ENCODE measurements at places on chromosomes 13 and 19. TPM values are rescaled to one million over a fixed set of nuclear protein-coding genes. Genes with fewer than 3 reads are reported as not detected.

The ADM5 gene
- under 0.01 TPM for total RNA-seq

DNA sequence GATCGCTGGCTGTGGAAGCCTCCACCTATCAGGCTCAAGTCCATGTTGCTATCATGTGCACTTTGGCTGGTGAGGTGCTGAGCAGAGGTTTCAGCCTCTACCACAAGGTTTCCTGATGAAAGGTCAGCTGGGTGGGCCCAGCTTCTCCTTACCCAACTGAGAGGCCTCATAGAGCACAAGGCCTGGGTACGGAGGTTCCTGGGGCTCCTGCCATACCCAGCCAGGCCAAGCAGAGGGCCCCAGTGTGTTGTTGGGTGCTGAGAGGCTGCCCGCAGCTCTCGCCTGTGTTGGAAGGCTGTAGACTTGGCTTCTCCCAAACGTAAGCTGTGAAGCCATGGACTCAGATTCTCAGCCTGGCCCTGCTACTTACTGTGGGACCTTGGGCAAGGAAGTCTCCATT lies 28.2 kb downstream of the ACTN4 start:
- no peak for DNase-seq

The ACER1 gene
- not detected for total RNA-seq

The NALCN gene
- total RNA-seq, result 1.7 TPM

DNA sequence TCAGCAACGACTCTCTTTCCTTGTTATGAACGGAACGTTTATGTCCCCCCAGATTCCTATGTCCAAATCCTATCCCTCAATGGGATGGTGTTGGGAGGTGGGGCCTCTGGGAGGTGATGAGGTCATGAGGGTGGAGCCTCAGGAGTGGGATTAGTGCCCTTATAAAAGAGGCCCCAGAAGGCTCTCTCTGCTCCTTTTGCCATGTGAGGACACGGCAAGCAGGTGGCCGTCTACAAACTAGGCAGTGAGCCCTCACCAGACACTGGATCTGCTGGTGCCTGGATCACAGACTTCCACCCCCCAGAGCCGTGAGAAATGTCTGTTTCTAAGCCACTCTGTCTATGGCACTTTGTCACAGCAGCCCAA lies 53.2 kb downstream of the EPS15L1 start:
- DNase-seq, result no peak

DNA sequence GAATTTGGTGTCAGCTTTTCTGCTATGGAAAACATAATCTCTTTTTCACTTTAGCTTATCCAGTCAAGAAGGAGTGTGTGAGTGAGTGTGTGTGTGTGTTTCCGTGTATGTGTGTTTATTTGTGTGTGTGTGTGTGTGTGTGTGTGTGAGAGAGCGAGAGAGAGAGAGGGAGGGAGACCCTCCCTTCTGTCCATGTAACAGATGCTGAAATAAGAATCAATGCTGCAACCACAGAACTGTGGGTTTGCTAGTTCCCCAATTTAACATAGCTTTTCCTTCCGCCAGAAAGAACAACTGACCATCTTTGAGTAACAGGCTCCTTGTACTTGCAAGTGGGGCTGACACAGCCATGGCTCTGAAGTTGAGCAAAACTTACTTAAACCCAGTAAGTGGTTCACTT lies 5.2 kb downstream of the LCP1 start:
- DNase-seq, result no peak

GRCh38 chr13:37209621-37210580 lies 104.4 kb upstream of the CSNK1A1L start:
- DNase-seq, result no peak

GRCh38 chr13:29920025-29920643 lies 69.7 kb upstream of the UBL3 start:
- DNase-seq, result no peak

- no peak for DNase-seq
Observed at GRCh38 chr13:113732176-113732960, 26.7 kb upstream of the TMEM255B start.

DNA sequence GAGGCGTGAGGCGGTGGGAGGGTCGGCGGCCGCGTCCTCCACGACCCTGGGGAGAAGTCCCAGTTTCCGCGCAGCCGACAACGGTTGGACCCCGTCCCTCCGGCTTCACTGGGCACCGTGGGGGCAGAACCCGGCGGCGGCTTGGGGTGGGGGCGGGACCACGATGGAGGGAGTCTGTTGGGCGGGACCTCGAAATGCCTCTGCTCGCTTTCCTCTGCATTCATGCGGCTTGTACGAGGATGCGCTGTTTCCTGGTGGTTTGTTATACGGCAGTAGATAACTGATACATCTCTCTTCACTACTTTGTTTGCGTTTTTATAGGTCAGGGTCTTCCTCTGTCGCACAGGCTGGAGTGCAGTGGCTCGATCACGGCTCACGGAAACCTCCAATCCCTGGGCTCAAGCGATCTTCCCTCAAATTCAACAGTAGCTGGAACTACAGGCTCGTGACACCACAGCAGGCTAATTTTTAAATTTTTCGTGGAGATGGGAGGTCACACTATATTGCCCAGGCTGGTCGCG lies 24.6 kb upstream of the ZNF846 start:
- peak; percentile 32 for DNase-seq

DNA sequence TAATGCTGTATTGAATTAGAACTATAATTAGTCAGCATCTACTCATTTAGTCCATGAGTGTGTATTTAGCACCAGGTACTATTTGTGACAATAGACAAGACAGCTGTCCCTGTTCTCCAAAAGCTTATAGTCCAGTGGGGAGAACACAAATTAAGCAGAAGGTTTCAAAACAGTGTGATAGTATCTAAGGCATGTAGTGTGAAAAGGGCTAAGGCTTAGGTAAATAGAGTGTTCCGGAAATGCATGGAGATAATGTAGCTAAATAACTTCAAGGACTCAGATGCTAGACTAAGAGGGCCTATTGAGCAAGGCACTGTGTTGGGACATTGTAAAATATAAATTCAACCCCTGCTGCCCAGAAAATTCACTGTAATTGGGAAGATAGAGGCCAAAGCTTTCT lies 144.1 kb upstream of the MIR17HG start:
- DNase-seq, result no peak

GRCh38 chr13:51101636-51102235 lies 9.3 kb downstream of the C13orf42 start:
- DNase-seq, result no peak

- peak; percentile 83 for DNase-seq
Observed at GRCh38 chr19:46069806-46070341, 29.1 kb upstream of the IGFL4 start.

DNA sequence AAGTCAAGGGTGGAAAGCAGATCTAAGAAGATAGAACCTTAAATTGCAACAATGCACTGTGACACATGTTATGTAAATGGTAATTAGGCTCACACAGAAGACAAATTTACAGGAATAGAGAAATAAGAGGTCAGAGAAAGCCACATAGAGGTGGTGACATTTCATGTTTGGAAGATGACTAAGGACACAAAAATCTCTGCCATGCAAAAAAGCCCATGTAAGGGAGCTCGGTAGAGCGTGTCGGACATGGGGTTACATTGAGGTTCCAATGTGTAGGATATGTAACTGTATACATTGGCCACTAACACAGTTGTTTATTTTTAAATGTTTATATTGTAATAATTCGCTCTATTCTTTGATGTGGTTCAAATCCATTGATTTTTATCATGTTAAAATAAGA lies 33.7 kb downstream of the SUGT1 start:
- DNase-seq, result peak; percentile 2

GRCh38 chr13:33556828-33557227 lies 261.1 kb upstream of the RFC3 start:
- no peak for DNase-seq

The ZNF98 gene
- not detected for total RNA-seq

Data from fibroblast of villous mesenchyme (primary cell).